ENCODE measurements at places on chromosomes 4 and X.

DNA sequence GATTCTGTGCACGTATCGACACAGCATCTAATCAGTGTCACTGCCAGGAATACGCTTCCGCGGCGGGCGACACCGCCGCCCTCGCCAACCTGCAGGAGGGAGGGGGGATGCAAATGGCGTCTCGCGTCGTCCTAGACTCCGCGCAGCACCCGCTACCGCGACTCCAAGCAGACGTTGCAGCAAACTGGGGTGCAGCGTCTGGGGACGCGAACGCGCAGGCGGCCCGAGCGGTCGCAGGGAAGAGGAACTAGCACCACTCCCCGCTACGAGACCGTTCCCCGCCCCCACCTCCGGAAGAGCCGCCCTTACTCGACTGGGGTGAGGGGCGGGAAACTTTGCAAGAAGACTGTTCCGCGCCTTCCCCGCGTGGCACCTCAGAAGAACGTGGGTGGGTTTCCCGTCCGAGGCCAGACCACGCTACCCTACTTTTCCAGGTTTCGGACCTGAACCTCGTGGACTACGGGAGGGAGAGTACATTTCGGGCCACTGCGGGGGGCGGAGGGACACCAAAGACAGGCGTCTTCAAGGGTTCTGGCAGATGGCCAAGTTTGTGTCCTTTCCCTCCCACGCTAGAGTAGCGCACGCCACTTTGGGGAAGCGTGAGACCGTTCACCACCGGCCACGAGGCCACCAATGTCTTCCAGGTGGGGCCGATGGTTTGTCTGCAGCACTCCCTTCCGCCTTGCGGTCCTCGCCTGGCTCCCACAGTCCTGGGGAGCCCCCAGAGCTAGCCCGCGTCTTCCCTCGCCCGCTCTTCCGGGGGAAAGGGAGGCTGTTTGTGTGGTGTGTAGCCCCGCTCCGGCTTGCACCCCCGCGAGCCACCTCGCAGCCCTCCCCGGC is 78.0 kb upstream of the BCOR start:
- DNase-seq = peak; percentile 80

GRCh38 chrX:39249999-39250398 is 448.7 kb downstream of the MID1IP1 start:
- DNase-seq = no peak

- DNase-seq = no peak
Measured at GRCh38 chrX:92270936-92271855, 492.0 kb downstream of the PCDH11X start.

DNA sequence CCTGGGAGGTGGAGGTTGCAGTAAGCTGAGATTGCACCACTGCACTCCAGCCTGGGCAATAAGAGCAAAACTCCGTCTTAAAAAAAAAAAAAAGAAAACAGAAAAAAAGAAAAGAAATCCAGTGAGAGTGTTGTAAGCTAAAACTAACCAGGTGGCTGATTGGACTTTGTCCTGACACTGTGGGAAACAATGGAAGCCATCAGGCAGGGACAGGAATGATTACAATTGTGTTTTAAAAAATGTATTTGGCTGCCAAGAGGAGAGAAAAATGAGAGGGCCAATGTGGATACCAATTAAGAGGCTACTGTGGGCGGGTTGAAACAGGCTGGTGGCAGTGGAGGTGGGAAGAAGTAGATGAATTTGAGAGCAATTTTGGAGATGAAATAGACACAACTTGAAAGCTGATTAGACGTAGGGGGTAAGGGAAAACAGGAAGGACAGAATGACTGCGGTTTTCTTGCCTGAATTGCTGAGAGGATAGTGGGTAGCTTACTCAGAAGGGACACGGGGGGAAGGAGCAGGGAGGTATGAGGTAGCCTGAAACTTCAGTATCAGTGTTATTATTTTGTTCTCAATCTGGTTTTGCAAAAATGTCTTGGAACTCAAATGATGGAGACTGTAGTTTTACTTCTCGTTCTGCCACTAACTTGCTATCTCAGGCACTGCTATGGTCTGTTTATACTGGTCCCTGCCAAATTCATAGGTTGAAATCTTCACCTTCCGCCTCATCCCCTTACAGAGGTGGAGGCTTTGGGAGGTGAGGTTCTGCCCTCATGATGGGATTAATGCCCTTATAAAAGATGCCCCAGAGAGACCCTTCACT is 45.6 kb upstream of the CHRNA9 start:
- DNase-seq = no peak

GRCh38 chr4:122963216-122963615 is 40.8 kb upstream of the NUDT6 start:
- DNase-seq = no peak

GRCh38 chrX:24235084-24235710 is 78.7 kb downstream of the SUPT20HL2 start:
- DNase-seq = no peak

DNA sequence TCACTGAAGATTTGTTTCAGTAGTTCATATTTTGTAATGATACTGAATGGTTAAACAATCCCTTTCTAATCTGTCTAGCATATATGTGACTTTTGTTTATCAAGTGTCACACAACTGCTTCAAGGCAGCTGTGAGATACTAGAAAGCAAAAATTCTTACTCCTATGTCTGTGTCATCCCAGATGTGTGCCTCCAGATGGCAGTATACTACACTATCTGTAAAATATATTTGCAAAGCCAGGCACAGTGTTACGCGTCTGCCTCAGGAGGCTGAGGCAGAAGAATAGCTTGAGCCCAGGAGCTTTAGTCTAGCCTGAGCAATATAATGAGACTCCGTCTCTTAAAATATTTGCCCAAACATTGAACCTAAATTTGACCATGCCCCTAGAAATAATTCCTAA is 4.0 kb downstream of the NUDT10 start:
- DNase-seq = no peak

GRCh38 chrX:14440106-14440505 is 89.2 kb upstream of the GLRA2 start:
- DNase-seq = no peak

DNA sequence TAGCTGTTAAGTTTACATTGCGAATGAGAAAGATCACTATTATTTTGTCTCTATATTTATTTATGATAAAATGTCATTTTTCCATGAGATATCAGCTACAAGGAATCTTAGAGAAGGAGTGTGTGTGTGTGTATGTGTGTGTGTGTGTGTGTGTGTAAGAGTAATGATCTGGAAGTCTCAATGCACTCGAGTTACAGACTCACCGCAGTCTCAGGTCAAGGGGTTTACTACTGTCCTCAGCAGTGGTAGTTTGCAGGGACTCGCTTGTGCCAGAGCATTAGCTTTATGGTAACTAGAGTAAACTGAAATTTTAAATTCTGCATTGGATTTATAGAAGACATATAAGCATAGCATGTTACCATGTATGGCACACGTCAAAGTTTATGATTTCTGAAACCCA is 30.8 kb downstream of the LRP2BP start:
- DNase-seq = no peak

DNA sequence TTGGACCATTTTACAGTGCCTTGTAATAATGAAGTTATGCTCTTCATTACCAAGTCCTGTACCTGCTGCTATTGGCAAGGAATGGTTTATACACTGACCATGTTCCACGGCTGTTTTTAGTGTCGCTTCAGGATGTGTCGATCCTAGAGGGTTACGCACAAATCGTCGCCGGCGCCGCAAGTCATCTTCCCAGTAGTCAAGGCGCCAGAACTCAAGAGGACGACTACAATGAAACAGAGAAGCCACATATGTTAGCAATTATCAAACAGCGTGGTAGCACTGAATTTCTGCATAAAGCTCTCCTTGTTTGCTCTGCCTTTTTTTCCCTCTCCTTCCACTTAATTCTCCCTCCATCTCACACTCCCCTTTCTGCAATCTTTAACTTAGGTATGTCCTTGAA is 17.0 kb downstream of the MAB21L2 start:
- no peak for DNase-seq

DNA sequence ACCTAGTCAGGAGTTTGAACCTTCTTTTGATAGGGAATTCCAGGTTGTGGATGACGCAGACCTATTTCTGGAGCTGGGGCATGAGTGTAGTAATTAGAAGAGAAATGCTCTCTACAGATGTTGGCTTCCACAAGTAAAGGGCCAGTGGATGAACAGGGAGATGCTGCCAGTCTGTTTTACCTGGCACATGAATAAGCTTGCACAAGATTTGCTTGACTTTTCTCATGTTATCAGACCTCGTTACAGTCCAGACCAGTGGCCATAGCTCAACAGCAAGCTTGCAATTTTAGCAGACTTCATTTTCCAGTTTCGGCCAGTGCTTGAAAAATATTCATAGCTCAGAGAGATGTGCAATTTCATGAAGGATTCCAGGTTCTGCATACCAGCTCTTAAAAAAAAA is 26.9 kb upstream of the SPANXB1 start:
- DNase-seq = no peak

DNA sequence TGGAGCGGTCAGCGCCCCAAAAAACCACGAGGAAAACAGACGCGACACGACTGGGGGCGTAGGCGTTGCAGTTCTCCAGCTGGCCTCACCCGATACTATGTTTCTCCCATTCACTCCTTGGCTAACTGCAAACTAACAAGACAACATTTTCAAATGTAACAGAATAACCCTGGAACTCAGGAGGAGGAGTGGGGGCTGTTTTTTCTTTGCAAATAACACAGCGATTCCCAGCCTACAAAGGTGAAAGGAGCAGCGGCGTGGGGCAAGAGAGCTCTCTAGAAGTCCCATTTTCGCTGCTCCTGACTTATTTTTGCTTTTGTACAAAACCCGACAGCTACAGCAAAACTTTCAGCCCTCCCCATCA is 1.6 kb downstream of the SOX3 start:
- no peak for DNase-seq

- no peak for DNase-seq
Measured at GRCh38 chr4:166308647-166309046, 435.6 kb downstream of the TLL1 start.

- DNase-seq = no peak
Measured at GRCh38 chr4:188138227-188138626, 1.0 kb upstream of the TRIML1 start.

DNA sequence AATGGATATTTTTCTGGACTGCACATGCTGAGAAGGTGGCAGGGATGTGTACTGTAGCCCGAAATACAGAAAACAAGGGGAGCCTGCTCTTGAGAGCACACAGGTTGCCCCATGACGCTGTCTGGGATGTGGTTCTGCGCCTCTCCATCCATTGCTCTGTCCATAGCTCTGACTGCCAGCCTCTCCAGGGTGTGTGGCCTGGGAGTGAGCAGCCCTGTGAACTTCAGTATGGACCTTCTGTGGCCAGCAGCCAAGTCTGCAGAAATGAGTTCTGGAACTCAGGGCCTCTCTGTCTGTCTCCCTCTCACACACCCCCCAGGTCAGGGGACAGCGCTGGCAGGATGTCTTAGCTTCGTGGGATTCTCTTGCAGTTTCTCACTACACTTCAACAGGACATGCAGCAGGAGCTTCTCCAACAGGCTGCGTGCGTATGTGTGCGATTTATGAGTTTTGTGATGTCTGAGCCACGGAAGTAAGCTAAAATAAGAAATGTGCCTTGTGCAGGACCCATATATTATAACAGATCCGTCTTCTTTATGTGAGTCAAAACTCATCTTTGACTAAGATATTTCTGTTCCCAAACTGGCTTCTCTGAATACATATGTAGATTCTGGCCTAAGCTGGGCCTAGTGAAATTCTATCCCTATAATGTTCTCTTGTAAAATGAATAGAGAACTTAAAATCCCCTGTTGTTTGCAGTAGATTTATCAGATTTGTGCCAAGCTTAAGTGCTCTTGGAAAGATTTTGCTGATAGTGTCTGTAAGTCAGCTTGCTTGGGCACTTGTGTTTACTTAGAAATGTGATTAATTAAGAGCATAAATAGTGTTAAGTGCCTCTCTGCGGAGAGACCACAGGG is 40.0 kb downstream of the PROM1 start:
- DNase-seq = no peak

- no peak for DNase-seq
Measured at GRCh38 chr4:1137850-1138249, 24.5 kb upstream of the RNF212 start.

DNA sequence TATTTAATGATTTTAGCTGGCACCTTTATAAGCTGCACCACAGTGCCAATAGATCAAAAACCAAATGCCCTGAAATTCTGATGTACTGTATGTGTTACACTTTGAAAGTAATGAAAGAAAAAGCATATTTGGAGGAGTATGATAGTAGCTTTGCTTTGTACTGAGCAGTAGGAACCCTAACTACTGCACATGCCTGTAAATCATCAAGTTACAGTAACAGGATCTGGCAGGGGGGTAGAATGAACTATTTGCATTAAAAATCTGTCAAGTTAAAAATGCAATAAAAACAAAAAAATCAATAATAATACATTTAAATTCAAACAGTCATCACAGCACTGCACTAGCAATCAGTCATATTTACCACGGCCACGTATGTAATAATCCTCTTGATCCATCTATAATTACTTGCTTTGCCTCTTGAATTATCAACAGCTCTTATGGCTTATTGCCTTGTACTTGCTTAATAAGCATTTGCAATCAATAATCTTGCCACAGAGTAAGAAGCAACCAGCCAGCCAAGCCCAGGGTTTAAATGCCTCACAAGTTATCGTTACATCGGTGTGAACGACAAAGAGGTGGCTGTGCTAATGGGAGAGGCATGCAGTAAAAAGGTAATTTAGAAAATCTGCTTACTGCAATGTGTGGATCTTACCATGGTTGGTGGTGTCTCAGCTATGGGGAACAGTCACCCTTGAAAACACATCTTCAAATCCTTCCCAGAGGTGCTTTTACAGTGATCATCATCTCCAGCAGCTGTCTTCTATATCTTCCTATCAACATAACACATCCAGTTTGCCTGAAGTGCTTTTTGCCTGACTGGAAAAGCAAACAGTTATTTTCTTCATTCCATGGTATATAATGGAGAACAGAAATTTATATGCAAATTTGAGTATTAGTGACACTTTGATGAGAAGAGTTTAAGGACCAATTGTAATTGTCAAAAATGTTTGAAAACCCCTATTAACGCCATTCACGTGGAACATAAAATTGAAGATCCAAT is 1812.1 kb upstream of the ADGRL3 start:
- no peak for DNase-seq

- no peak for DNase-seq
Measured at GRCh38 chr4:3010998-3011397, 47.6 kb downstream of the GRK4 start.

DNA sequence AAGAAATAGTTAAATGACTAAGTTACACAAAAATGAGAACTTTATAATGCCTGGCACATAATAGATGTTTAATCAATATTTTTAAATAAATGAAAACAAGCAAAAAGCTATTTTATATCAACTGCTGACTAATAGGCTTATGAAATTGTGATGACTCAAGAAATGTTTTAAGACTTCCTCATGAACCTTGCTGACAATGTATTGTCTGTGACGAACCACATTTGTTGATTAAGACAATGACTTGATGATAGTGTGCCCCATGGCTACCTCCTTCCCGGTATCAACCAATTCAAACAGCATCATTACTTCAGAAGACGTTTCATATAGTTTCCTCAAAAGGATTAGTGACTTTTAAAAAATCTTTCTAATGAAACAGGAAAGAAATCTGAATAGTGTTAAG is 7.9 kb downstream of the CXCL6 start:
- DNase-seq = no peak
